ENCODE measurements at places on chromosomes 3 and 15. TPM values are rescaled to one million over a fixed set of nuclear protein-coding genes. Genes with fewer than 3 reads are reported as not detected.

GRCh38 chr3:172082269-172082668, 42.9 kb downstream of the FNDC3B start:
- DNase-seq, result peak; percentile 48

- no peak for DNase-seq
Observed at GRCh38 chr3:108319428-108320082, 23.2 kb downstream of the HHLA2 start.

GRCh38 chr15:70153921-70154717, 56.4 kb upstream of the TLE3 start:
- no peak for DNase-seq

GRCh38 chr15:39946862-39947261, 12.9 kb downstream of the EIF2AK4 start:
- no peak for DNase-seq

DNA sequence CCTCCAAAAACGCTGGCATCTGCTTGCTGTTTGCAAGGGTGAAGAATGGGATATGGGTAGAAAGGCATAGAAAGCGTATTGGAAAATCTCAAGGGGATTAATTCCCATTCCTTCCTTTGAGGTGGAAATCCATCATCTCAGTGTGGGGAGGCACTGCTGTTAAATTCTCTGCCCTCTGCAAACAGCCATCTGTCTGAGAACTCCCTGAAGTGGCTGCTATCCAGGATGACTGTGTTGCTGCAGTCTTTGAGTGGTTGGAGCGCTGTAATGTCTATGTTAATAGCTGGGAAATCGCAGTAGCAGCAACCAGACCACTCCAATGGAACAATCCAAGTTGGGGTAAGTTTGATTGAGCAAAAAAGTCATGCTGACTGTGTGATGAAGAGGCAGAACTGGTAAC, 625.9 kb downstream of the NLGN1 start:
- no peak for DNase-seq

- DNase-seq, result no peak
Observed at GRCh38 chr15:28255965-28256364, 66.0 kb downstream of the HERC2 start.

DNA sequence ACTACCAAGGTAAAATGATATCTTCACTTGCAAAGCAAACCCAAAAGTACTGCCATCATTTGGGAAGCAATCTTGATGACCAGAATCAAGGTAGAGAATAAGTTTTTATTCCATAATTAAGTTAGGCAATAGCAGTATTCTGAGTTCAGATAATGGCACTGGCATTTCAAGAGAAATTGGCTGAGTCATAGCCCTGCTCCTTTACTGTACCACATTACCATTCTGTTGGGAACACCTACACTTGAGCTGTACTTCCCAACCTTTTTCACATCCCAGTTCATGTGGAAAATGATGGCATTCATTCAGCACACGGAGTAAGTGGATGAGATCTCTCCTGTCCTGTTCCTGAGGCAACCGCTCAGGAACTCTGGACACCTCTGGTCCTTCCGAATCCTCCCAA, 311.6 kb upstream of the TPRG1 start:
- no peak for DNase-seq

- DNase-seq, result no peak
Observed at GRCh38 chr15:96747291-96747690, 416.8 kb downstream of the NR2F2 start.

- DNase-seq, result no peak
Observed at GRCh38 chr3:177370246-177370822, 173.1 kb upstream of the TBL1XR1 start.

GRCh38 chr3:126946405-126946804, 36.5 kb upstream of the PLXNA1 start:
- DNase-seq, result no peak

- no peak for DNase-seq
Observed at GRCh38 chr3:43379343-43379742, 93.0 kb downstream of the SNRK start.

GRCh38 chr3:143697975-143698374, 150.3 kb downstream of the SLC9A9 start:
- DNase-seq, result no peak

DNA sequence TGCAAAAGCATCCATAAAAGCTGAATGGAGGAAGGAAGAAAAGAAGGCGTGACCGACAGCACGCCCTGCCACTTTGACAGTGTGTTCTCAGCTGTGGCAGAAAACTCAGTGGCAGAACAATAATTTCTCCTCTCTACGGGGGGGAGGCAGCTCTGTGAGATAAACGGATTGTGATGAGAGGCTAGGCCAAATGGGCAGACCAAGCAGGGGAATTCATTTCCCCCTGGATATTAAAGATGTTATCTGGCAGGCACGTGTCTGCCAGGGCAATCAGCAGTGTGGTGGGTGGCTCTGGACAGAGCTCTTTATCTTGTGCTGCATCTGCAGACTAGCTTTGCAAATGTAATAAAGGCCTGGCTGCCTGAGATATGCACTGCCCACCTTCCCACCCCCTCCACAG, 1.9 kb upstream of the RMDN3 start:
- no peak for DNase-seq

DNA sequence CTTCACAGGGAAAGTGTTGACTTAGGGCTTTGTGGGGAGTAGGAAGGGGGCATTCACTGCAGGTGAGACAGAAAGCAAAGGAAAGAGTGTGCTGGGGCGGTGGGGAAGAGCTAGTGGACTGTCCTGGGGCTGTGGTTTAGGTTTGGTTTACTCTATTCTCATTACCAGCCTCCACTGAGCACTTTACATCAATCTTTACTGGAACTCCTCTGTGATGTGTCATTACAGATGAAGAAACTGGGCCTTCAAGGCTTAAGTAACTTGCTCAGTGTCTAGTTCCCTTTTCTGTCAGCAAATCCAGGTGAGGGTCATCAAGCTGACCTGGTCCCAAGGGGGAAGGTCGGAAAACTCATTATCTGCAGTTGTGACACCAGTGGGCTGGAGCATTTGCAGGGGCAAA, 120.2 kb upstream of the PFN2 start:
- DNase-seq, result no peak

GRCh38 chr3:150779402-150779858, 16.5 kb upstream of the SIAH2 start:
- no peak for DNase-seq

- no peak for DNase-seq
Observed at GRCh38 chr15:60255390-60255789, 142.4 kb downstream of the ANXA2 start.

The LSAMP gene
- 0.01 TPM for polyA plus RNA-seq

The STRIT1 gene
- polyA plus RNA-seq, result 1,389 TPM

The ZIC4 gene
- polyA plus RNA-seq, result 0.13 TPM

The EID1 gene
- polyA plus RNA-seq, result 60.3 TPM

The PIK3R4 gene
- 16.7 TPM for polyA plus RNA-seq

The GOLGA6B gene
- 0.04 TPM for polyA plus RNA-seq

The MUC4 gene
- not detected for polyA plus RNA-seq

The TMEM45A gene
- polyA plus RNA-seq, result 1.9 TPM

The CASR gene
- polyA plus RNA-seq, result not detected

All from psoas muscle (tissue), 8 donors.